OCI-LY7 (cell line): ENCODE measurements at places on chromosomes 1 and 21. TPM values are rescaled to one million over a fixed set of nuclear protein-coding genes. Genes with fewer than 3 reads are reported as not detected.

Gene OR14A16
- total RNA-seq = not detected in 2 replicates

Gene NUDT4B
- total RNA-seq = 0.63 TPM in 1 of 2 replicates, not detected in the other

Gene TLCD4
- not detected in 2 replicates for total RNA-seq

Gene BCL2L15
- 1.1 and 1.5 TPM in 2 replicates for total RNA-seq

Gene MAEL
- not detected in 2 replicates for total RNA-seq

Gene TOMM20
- 133 and 156 TPM in 2 replicates for total RNA-seq
